ENCODE measurements at places on chromosomes 2 and 18.

DNA sequence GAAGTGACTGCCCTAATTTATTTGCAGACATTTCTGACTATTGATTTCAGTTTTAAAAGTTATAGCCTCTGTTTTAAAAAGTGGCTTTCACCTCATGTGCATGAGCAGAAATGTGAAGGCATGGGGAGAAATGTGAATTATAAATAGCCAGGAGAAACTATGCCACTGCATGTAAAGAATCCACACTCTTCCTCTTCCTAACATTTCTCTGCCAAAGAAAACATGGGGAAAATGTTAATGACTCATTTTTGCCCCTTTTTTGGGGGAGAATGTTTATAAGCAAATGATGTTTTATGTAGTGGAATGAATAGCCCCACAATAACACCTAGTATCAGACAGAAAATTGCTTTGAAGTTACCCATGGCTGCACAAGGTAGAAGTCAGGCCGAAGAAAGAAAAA lies 249.0 kb upstream of the TANK start:
- no peak for DNase-seq

- DNase-seq: no peak
These were observed 126.3 kb downstream of the IRS1 start for GRCh38 chr2:226673314-226673723.

DNA sequence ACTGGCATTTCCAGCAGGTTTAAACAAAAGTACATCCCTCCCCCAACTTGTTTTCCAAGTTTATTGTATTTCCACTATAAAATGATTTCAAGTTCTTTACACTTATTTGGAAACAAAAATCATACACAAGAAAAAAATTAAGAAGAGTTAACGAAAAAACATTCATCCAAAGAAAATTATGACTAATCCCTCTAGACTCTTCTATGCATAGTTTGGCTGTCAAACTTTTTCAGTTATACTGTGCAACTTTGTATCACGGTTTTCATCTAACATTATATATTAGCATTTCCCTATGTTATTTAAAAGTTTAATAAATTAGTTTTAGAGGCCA lies 627 bp downstream of the WDCP start:
- DNase-seq: no peak

DNA sequence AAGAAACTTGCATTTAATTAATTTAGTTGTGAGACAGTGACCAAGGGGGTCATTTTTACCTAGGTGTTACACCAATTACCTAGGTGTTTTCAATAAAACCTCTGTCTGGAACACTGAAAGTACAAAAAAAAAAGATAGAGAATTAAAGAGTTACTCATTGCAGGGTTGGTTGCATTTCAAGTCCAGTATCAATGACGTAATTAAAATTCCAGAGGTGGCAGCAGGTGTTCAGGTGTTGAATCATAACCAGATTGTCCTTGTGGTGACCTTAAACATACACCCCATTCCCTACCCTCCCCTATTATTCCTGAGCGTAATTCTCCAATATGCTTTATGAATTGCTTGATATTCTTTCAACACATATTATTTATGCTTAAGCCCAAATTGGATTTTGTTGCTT lies 352.0 kb upstream of the SLC8A1 start:
- DNase-seq: no peak

DNA sequence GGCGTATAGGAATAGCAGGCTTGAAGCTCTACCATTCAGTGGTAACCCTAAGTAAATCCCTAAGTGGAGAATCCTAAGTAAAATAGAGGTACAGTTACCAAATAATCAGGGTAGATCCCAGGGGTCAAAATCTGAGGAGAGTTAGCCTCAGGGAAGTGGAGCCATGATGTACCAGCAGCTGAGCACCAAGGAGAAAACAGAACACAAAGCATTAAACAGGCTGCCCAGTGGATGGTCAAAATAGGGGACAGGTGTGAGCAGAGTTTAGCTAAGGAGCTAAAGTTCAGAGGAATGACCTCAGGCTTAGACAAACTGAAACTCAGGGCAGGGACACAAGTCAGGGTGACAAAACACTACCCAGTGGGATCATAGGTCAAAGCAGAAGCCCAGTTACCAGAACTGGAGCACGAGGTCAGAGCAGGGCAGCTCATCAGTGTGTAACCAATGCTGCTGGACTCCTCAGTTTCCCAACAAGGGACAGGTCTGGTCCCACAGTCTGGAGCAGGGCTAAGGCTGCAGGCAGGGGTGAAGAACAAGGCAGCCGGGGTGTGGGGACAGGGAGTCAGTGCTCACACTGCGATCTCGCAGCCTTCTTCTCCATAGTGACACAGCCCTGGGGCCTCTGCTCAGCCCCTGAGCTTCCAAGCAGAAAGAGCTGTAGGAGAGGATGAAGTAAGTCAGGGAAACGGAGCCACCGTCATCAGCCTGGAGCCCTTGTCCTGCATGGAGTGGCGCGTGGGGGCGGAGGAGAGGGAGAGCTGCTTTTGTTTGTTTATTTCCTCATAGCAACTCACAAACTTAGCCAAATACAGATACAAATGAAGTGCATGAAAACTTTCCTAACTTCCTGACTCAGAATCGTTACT lies 264.0 kb downstream of the MREG start:
- no peak for DNase-seq

DNA sequence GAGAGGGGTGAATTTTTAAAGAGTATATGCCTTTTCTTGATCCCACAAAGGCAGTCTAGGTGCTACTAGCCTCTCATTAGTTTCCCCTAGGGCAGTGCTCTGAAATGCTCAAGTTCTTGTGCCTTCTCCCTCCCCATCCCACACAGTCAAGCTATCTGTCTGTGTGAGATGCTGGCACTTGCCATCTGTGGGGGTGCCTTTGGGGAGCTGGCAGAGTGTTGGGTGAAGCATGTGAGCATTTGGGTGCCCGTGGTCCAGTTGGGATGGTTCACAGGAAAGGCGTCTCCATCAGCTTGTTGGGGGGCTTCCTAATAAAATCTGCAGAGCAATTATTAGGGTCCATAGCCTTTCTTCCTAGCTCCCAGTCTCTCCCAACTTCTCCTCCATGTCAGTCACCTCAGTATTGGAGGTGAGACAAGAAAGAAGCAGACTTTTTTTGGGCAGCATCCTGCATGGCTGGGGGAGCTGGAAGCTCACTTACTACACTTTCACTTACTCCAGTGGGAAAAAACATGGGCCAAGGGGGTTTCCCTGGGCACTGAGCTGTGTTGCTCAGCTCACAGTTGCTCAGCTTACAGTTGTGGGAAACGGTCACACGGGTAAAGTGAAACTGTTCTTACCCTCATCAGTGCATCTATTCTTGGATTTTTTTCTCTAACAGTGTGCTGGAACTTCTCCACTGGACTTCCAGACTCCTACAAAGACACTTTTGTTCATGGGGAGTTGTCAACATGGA lies 29.3 kb downstream of the COLEC11 start:
- no peak for DNase-seq

- DNase-seq: no peak
These were observed 25.4 kb downstream of the GREB1 start for GRCh38 chr2:11559066-11559785.

- DNase-seq: peak; percentile 11
These were observed 1.2 kb downstream of the REV1 start for GRCh38 chr2:99488539-99489062.

DNA sequence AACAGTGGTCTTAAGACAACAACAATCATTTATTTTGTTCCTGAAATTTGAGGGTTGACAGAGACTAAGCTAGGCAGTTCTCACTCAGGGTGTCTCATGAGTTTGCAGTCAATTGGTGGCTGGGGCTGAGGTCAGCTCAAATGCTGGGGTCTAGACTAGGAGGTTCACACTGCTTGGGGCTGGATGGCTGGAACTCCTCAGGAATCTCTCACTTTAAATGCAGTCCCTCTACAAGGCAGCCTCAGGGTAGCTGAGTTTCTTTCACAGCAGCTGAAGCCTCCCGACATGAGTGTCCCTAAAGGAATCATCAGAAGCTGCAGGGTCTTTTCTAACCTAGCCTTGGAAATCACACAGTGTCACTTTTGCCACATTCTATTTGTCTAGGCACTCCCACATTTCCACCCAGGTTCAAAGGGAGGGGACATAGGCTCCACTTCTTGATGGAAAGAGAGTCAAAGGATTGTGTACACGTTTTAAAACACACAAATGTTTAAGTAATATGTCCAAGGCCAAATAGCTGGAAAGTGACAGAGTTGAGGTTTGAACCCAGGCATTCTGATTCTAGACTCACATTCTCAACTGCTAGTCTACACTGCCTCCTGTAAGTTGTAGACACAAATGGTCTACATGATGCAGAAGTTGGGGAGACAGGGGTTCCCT lies 133.8 kb downstream of the ZFP36L2 start:
- no peak for DNase-seq

DNA sequence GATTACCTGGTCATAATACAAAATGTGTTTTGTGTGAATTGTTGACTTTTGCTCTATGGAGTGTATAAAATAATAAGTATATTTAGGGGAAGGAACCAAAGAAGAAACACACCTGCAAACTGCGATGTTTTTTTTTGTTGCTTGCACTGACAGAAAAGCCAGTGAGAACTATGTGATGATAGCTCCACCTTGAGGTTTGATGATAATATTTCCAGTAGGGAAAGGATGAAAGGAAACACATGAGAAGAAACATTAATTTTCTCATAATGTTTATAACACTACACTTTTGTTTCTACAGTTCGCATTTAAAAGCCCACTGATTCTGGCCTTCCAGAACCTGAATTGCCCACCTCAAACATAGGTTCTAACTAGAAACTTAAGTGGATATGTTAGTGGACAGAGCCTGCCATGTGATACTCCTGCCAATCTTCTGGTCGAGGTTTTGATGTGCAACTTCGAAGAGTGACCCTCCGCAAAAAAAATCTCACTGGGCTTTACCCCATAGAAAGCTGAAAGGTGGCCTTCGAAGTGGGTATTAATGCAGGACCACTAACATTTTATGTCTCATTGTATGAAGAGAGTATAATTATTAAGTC lies 476.4 kb upstream of the SPHKAP start:
- DNase-seq: no peak

- DNase-seq: no peak
These were observed 68.7 kb downstream of the ASB1 start for GRCh38 chr2:238495422-238495821.

DNA sequence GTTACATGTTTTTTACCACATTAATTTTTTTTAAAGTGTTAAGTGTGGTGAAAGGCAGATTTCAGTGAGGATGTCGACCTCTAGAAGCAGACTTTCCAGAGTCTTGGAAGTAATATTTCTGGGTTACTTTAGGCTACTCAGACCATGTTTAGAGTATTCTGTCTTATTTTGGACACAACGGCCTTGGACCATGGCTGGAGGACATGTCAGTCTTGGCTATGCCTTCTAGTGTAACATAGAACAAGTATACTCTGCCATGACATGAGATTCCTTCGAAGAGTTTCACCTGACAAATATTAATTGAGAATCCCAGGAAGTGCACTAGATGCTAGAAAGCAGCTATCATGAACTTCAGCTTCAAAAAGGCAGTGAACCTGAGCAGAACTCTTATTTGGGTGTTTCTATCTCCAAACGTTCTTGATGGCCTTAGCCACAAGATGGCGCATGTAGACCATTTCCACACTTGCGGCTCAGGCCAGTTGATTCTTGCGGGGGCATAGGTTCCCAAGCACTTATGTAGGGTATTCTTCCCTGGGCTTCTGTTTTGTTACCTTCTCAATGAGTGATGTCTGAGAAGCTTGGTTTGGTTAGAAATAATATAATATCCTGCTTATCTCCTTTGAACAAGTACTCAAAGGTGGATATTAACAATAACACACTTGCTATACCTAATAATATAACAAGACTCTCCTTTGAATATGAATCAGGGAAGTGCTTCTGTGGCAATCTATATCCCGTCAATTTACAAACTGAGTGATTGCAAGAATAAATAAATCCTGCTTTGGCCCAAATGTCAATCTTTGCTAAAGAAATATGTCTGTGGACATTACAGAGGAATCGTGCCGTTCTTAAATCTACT lies 62.0 kb downstream of the CACNB4 start:
- DNase-seq: no peak

GRCh38 chr2:216194013-216194412 lies 84.9 kb downstream of the XRCC5 start:
- DNase-seq: peak; percentile 35

DNA sequence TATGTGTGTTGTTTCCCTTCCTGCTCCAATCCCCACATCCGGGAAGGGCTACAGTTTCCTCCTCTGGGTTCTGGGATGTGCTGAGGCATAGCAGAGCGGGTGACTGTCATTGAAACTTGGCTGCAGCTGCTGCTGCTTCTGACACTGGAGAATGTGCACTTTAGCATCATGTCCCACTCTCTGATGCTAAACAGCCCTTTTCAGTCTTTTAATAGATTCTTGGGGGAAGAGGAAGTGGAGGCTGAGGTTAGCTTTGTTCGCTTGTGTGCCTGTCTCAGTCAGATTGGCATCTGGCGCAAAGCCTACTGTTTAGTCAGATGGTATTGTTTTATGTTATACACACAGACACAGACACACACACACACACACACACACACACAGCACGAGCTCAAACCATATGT lies 136.5 kb upstream of the RND3 start:
- DNase-seq: peak; percentile 15

DNA sequence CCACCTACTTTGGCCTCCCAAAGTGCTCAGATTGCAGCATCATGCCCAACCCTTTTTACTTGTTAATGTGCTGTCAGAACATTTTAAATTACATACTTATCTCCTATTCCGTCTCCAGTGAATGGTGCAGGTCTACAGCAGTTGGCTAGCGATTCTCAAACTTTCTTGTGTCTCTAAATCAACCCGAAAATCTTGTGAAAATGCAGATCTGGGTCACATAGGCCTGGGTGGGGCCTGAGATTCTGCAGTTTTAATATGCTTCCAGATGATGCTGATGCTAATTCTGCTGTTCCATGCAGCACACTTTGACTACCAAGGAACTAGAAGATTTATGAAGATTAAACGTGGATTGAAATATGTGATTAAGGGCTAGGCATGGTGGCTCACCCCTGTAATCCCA lies 14.8 kb upstream of the ACSL3 start:
- DNase-seq: no peak

Data from GM06990 (cell line).